Stimulated activated CD4-positive, alpha-beta T cell treated with anti-CD3 and anti-CD28 coated beads, Interleukin-4, amount 100 ng/mL, for 1 hour (primary cell): ENCODE measurements at places on chromosomes 13 and 19.

DNA sequence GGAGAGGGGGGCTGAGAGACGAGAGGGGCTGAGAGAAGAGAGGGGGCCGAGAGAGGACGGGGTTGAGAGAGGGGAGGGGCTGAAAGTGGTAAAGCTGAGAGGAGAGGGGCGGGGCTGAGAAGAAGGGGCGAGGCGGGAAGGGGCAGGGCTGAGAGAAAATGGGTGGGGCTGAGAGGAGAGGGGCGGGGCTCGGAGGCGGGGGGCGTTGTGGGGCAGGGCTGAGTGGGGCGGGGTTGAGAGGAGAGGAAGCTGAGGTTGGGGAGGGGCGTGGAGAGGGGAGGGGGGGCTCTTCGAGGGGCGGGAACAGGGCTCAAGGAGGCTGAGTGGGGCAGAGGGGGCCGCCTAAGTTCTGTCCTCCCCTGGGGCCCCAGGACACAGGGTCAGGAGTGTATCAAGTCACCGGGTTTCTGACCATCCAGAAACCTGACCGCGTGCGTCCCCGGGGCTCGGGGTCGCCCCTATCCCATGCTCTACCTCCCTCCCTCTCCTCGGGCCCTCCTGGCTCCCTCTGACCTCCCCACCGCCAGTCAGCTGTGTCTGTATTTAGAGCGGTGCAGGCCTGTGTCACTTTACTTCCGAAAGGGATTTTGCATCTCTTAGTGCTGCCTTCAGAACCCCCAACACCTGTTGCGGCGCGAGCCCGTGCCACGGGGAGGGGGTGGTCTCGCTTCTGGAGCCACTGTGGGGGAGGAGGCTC, 38.6 kb upstream of the SEMA6B start:
- peak; percentile 46 for DNase-seq

DNA sequence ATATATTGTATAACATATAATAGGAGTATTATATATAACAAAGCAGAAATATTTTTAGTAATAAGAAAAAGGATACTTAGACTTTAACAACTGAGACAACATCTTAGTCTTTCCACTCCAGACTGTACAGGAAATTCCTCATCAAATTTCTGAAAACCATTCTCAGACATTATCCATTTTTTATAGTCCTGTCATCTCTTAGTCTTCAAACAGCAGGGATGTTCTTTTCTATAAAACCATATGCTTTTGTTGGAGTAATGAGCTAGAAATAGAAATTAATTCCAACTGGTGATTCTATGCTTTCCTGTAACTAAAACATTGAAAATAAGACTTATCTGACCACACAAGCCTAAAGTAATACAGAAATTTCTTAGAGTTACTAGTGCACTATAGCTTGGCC, 82.2 kb upstream of the CSNK1A1L start:
- no peak for DNase-seq

DNA sequence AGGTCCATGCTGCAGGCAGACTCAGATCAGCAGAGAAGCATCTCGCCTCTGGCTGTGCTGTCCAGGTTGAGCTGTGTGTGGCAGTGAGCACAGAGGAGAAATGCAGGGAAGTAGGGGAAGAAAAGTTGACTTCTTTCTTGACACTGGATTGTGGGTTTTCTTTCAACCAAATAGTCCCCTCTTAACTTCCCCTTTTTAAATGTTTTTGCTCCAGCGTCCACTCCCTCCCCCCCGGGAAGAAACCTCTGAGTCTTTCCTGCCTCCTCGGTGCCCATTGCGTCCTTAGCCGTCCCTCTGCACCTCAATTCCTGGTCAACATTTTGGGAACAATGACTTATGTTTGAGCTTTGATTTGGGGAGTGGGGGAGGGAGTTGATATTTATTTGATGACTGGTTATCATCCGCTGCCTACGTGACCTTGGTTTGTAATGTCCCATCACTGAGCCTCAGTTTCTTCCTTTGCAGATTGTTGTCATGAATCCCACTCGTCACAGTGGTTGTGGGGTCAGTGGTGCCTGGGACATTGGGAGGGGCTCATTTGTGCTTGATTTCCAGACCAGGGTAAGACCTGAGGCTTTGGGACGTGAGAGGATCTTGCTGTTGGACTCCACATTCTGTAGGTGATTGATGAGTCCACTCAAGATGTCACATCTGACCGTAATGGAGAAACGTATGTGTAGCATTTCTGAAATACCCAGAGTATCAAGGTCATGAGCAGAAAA, at the start of gene LILRB2:
Gene LILRB2 (minus strand): TSS at position 104 of the 722 bp plus-strand sequence. CDS start 614 bp downstream, outside the sequence.
- DNase-seq: no peak

DNA sequence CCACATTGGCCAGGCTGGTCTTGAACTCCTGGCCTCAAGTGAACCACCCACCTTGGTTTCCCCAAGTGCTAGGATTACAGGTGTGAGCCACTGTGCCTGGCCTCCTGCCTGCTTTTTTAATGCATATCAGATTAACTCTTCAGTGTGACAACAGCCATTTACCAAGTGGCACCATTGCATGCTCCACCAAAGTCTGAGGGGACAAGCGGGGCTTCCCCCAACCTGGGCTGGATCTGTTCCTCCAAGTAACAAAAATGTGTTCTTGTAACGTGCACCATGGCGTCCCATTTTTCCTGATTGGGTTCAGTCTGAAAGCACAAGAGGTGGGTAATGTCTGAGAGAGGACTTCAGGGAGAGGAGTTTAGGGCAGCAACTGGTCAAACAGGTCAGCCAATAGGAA, 77.8 kb downstream of the TEX29 start:
- no peak for DNase-seq

- DNase-seq: no peak
Measured at GRCh38 chr13:52851137-52851962, 2.9 kb upstream of the PCDH8 start.

GRCh38 chr13:52760077-52760476, 20.5 kb upstream of the CNMD start:
- DNase-seq: no peak

- no peak for DNase-seq
Measured at GRCh38 chr13:68417801-68418200, 1187.7 kb upstream of the PCDH9 start.

GRCh38 chr13:59674616-59675015, 489.1 kb downstream of the DIAPH3 start:
- no peak for DNase-seq

GRCh38 chr13:98927951-98928927, 49.6 kb downstream of the DOCK9 start:
- DNase-seq: no peak

DNA sequence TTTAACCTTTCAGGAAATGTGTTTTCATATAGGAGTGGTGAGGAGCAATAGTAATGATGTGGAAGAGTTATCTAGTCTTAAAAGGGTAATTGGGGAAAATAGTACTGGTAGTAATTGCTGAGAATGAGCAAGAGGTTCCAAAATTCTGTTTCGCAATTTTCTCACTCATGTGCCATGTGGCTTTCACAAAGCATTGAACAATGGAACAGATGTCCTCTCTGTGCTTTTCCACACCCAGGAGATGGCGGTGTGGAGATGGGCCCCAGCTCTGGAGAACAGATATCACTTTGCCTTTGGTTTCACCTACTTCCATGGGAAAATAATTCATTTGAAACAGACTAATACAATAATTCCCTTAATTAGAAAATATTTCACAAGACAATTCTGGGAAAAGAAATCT, 170.0 kb upstream of the SLC10A2 start:
- DNase-seq: no peak

- no peak for DNase-seq
Measured at GRCh38 chr19:38665950-38666662, 18.7 kb downstream of the ACTN4 start.

DNA sequence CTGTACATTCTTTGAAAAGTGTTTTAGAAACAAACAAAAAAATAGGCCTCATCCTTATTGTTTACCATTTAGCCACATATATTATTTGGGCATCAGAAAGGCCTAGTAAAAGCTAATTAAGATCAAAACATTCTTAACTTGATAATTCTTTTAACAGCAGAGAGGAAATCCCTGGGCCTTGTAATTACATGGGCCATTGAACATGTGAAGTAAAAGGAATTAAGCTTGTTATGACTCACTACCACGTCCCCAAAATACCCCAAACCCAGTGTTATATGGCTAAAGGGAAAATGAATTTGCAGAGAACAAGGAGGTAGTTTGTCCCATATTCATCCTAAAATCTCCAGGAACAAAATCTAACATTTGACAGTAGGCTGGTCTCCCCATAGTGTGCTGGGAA, 439.8 kb downstream of the ITGBL1 start:
- no peak for DNase-seq
